ENCODE measurements at places on chromosomes 11 and 22.

DNA sequence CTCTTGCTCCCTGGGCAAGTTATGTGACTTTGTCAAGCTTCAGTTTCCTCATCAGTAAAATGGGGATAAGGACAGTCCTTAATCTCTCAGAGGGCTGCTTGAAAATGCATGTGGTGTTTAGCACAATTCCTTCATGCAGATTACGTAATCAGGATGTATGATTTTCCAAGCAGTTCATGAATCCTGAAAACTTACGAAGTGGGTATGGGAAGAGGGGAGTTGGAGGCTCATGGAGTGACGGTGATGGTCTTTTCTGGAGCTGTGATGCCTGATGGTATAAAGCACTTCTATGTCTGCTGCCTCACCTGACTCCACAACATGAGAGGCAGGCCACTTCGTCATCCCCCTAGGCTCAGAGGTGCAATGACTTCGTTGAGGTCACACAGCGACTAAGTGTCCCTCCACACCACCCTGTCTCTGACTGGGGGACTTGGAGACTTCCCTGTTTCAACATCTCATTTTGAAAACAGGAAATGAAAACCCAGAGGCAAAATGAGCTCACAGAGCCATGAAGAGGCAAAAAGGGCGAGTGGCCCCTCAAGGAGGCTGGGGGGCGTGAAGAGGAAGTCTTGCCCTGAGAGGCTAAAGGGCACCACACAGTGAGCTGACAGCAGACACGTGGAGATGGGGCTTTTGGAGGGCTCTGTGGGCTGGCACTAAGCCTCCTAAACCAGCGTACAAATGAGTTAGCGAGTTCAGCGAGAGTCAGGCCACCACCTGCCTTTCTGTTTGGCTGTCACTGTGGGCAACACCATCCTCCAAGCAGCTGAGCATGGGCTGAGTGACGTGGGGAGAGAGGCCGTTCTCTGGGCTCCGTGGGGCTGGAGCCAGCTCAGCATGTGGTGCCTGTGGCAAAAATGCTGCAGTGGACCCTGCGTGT, 10.1 kb downstream of the MCM5 start:
- peak; percentile 46 for DNase-seq

DNA sequence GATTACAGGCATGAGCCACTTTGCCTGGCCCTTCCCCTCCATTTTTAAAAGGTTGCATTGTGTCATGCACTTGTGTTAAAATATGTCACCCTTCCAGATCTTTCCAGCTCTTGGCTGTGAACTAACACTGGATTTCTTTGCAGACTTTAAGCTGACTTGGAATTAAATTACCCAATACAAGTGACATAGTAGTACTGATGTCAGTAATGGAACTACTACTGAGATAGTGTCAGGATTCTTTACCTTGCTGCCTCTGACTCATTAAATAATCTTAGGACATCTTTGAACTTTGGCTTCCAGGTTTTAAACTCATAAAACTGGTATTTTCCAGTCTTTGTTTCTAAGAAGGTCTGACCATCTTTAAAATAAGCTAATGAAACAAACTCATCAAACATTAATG, 51.8 kb upstream of the OR4B1 start:
- DNase-seq = no peak

DNA sequence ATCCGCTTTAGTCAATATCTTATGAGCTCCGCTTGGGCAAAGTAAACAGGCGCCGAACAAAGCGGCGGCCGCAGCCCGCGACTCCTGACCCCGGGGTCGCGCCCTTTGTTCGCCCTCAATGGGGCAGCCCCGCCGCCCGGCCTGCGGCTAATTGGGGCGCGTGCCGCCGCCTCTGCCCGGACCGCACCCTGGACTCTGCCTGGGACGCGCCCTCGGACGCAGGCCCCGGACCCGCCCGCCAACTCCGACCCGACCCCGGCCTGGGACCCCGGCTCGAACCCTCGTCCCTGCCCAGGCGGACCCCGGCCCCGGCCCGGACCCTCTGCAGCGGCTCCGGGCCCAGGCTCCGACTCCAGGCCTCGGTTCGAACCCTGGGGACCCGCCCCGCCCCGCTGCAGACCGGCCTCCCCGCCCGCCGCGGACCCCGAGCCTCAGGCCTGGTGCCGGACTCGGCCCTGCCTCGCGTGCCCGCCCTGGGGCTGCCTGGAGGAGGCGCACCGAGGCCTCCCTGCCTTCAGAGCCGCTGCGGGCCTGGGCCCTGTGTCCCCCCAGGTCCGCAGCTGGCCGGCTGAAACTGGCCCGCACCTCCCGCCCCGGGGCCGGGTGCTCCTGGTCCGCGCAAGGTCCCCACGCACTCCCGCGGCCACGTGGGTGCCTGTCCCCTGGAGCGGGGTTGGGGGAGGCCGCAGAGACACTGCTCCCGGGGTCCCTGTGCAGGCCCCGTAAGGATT, 84.7 kb upstream of the WNT7B start:
- DNase-seq = no peak

DNA sequence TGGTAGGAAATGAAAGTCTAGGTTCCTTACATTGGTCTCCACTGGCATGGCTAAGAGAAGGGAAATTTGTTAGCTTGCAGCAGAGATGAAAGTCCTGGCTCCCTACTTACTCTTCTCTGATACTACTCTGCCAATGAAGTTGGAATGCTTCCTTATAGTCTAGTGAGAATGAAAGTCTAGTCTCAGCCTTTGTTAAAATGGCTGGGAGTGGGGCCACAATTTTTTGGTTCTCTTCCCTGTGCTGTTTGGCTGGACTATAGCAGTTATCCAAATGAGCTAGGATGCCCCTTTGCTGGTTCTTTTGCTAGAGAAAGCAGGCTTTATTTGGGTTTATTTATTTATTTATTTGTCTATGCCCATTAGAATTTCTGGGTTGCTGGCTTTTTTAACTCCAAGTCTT, 414.3 kb downstream of the AASDHPPT start:
- no peak for DNase-seq

GRCh38 chr11:67304511-67305113, 1.3 kb downstream of the SSH3 start:
- no peak for DNase-seq

DNA sequence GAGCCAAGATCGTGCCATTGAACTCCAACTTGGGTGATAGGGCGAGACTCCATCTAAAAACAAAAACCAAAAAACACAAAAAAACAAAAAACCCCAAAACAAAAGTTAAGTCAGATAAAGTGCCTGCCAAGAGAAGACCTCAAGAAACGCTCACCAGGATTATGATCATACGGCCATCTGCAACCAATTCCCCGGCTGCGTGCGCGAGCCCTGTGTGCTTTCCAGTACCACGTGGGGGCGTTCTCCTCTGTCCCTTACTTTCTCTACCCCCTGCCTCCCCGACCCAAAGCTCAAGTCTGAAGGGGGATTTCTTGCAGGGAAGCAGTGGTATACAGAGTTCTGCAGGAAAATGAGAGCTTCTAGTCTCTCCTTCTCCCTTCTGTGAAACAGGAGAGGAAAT, 10.5 kb upstream of the RPS19BP1 start:
- no peak for DNase-seq

- DNase-seq = no peak
Observed at GRCh38 chr11:30487200-30487898, 98.8 kb downstream of the MPPED2 start.

DNA sequence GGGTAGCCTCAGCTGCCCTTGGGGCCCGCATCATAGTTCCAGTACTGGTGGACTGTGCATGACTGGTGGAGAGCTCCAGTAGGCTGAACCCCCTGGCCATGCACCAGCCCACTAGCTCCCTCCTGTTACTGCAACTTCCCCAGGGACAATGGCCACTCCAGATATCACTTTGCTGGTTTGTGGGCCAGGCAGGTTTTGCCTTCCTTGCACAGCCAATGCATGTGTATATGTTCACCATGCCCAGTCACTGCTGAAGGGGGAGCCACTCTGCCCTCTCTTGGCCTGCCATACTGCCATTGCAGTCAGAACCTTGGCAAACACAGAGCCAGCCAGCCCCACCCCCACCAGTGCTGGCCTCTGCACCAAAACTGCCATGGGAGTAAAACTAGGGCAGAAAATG, 2095.3 kb upstream of the RAG2 start:
- no peak for DNase-seq

GRCh38 chr11:112902361-112903011, 58.7 kb upstream of the NCAM1 start:
- DNase-seq = no peak

DNA sequence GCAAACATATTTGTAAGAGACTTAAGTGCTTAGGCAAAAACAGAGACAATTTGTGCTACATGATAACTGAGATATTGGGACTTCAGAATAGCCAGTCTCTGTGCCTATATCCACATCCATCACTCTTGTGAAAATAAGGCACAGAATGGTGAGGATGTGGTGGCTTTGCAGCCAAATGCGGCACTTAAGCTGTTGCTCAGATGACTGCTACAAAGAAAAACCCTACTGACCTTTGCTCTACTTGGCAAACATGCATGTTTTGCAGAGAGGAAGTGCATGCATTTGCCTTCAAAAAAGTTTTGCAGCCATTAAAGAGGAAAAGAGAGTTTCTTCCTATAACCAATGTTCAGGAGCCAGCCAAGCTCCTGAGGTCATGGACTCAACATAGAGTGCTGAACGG, 675.0 kb upstream of the KIRREL3 start:
- DNase-seq = no peak

- DNase-seq = no peak
Observed at GRCh38 chr11:10204021-10204420, 90.0 kb downstream of the SBF2 start.

GRCh38 chr11:113814181-113814580, 34.6 kb downstream of the CLDN25 start:
- DNase-seq = no peak

DNA sequence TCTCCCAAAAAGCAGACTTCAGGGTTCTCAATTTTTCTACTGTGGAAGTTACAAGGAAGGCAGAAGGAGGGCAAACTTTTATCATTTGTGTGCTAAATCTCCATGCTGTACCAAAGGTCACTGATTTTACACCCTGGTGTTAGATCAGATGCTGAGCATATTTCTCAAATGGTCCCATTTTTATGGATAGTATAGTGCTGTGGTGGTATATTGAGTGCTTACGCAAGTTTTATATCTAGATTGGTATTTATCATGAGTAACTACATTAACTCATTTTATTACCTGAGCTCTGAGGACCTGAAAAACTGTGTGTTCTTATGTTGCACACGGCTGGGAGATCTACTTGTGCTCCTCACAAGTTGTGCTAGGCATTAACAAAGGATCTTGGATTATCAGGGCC, 75.1 kb downstream of the PRR5L start:
- DNase-seq = no peak

- no peak for DNase-seq
Observed at GRCh38 chr11:76270389-76270788, 64.1 kb upstream of the WNT11 start.

DNA sequence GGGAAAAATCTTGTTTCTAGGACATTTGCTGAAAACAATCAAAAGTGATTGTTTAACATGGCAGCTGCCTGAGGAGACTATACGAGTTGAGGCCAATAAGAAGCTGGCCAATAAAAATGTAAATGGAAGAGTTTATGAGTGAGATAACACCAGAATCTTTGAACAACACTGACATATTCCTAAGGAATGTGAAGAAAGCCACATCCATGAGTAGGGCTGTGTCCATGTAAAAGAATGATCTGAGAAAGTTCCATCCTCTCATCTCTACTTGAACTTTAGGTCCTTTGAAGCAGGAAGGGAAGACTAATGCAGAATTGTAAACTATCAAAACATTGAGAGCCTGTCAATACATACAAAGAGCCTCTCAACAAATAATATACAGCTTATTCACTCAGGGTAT, 6.9 kb upstream of the CHORDC1 start:
- no peak for DNase-seq

- DNase-seq = no peak
Observed at GRCh38 chr11:67491276-67492068, 8.6 kb downstream of the AIP start.

DNA sequence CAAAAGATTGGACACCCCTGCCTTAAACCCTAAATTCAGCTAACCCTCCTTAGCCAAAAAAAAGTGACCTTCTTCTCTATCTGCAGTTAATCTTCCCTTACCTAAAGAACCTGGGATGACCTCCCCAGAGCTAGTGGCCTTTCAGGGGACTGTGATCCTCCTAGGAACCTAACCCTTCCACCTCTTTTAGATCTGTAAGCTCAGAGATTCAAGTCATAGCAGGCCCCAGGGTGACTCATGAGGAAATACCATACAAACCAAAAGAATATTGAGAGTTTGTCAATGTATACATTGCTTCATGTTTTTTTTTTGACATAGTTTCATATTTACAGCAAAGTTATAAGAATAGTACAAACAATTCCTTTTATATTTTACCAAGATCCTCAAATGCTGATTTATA, 38.3 kb upstream of the CXCR5 start:
- DNase-seq = no peak

DNA sequence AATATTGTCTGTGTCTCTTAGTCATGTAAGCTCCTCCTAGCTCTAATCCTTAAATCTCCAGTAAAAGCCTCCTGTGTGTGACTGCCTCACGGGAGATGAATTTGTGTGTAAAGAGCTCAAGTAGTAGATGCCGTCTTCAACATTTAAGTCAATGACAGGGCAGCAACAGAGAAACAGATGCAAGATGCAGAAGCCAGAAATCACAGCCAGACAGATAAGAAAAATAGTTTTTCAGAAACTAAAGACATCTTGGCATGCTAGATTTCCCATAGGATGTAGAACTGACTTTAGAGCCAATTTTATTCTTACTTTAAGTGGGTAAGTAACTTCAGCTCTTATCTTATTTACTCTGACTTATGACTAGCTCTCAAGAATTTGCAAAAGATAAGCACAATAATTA, 652.8 kb downstream of the KCNA4 start:
- no peak for DNase-seq

- DNase-seq = no peak
Observed at GRCh38 chr11:14445542-14446530, 53.8 kb downstream of the COPB1 start.

DNA sequence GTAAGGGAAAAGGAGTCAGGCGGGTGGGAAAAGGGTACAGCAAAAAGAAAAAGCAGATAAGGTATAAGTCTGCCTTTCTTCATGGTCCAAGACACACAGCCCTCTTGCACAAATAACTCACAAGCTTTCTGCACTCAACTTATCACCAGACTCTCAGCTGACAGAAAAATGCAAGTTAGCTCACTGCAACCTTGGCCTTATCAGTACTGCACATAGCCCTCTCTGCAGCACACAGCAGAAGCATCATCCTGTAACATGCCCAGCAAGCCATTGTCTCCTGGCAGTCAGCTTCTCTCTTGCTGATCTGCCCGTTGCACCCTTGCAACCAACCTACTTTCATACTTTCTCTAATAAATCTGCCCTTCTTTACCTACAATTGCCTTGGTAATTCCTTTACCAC, 5.8 kb downstream of the ZBTB44 start:
- no peak for DNase-seq

DNA sequence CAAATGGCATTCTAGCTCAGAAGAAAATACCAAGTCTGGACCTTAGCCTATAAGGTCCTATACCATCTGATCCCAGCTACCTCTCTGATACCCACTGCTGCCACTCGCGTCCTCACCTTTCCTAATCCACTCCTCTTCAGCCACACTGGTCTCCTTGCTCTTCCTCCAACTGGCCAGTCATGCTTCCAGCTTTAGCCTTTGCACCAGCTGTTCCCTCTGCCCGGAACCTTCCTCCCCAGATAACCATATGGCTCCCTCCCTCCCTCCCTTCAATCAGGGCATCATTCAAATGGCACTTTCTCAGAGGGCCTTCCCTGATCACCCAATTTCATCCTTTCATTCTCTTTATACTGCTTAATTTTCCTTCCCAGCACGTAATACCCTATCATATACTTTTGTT, 67.9 kb downstream of the KCNC1 start:
- DNase-seq = no peak

GRCh38 chr11:134466156-134466555, 54.1 kb upstream of the B3GAT1 start:
- DNase-seq = no peak
